Upper lobe of right lung (tissue), 1 donor: ENCODE measurements at places on chromosomes 4 and X. TPM values are rescaled to one million over a fixed set of nuclear protein-coding genes. Genes with fewer than 3 reads are reported as not detected.

DNA sequence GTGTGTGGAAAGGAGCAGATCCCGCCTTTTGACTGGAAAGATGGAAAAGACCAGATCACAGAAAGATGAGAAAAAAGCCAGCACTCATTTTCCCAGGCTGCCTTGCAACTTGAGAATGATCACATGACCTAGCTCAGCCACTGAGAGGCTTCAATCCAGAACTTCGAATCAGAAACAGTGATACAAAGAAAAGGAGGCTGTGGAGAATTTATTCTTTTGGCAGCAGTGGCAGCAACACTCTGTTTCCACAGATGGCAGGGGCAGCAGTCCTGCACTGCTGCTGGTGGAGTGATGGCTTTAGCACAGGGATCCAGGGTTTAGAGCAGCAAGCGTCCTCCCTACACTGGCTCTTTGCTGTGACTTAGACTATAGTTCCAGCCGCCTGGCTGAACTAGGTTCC is 77.8 kb upstream of the SH3RF1 start:
- no peak overlapping the region for H3K27ac ChIP-seq
- H3K4me3 ChIP-seq = no peak overlapping the region
- H3K4me1 ChIP-seq = no peaks in the 10 kb centered on the region
- H3K27me3 ChIP-seq = no peaks in the 10 kb centered on the region

DNA sequence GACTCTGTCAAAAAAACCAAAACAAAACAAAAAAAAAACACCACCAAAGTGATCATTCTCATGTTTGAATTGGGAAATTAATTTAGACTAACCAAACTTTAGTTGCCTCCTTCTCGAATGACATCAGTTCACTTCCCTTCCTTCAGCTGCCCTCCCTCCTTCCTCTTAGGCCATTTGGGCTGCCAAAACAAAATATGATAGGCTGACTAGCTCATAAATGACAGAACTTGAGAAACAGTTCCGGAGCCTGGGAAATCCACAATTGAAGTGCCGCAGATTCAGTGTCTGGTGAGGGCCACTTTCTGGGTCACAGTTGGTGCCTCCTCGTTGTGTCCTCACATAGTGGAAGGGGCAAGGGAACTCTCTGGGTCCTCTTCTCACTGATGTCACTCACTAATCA is 16.1 kb upstream of the WAS start:
- H3K36me3 ChIP-seq = no peaks in the 10 kb centered on the region
- H3K27ac ChIP-seq = no peak overlapping the region
- H3K4me1 ChIP-seq = no peaks in the 10 kb centered on the region
- no peak for DNase-seq
- H3K27me3 ChIP-seq = no peaks in the 10 kb centered on the region

- H3K4me3 ChIP-seq = no peak overlapping the region
- no peaks in the 10 kb centered on the region for H3K4me1 ChIP-seq
- no peaks in the 10 kb centered on the region for H3K27me3 ChIP-seq
- DNase-seq = no peak
- H3K36me3 ChIP-seq = no peaks in the 10 kb centered on the region
- H3K27ac ChIP-seq = no peak overlapping the region
Measured at GRCh38 chrX:41308884-41309647, 24.9 kb upstream of the DDX3X start.

Gene CSAG3
- not detected for total RNA-seq

GRCh38 chr4:86586626-86587380 is 7.3 kb upstream of the PTPN13 start:
- no peak for DNase-seq
- no peaks in the 10 kb centered on the region for H3K36me3 ChIP-seq
- H3K27me3 ChIP-seq = no peaks in the 10 kb centered on the region
- H3K4me1 ChIP-seq = no peaks in the 10 kb centered on the region

DNA sequence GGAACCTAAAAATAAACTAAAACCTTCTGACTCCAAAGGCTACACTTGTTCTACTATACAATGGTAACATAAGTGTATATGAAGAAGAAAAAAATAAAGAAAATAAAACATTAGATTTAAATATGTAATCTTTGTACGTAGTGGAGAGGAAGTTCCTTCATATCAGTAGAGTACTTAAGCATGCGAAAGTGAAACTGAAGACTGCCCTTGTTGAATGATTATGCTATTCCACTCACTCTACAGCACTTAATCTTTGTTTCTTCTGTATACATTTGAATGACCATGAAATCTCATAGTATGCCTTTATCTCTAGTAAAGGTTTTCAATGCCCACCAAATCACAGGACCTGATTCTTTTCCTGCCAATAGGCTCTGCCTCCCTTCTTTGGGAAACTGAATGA is 78.9 kb downstream of the NDST3 start:
- no peaks in the 10 kb centered on the region for H3K4me1 ChIP-seq
- no peak for DNase-seq
- H3K36me3 ChIP-seq = no peaks in the 10 kb centered on the region
- H3K27me3 ChIP-seq = no peaks in the 10 kb centered on the region
- no peak overlapping the region for H3K27ac ChIP-seq

GRCh38 chr4:177485528-177485927 is 43.3 kb upstream of the AGA start:
- no peaks in the 10 kb centered on the region for H3K36me3 ChIP-seq
- H3K4me3 ChIP-seq = no peak overlapping the region
- H3K4me1 ChIP-seq = no peaks in the 10 kb centered on the region
- no peak for DNase-seq

DNA sequence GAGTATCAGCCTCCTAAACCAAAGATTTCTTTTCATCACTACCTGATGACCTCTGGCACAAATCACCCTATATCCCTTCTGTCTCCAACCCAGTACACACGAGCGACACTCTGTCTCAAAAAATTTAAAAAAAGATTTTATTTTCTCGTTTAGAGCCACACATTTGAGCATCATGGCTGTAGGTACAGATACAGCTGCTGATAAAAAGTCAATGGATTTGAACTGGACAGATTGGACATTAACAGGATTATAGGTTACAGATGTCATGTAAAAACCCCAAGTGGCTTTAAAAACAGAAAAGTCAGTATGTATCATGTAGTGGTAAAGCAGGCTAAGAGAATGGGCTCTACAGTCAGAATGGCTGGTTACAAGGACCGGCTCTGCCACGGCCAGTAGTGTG is 171.1 kb downstream of the SCFD2 start:
- H3K36me3 ChIP-seq = no peaks in the 10 kb centered on the region
- H3K27ac ChIP-seq = no peak overlapping the region
- no peak overlapping the region for H3K4me3 ChIP-seq
- no peak for DNase-seq
- H3K27me3 ChIP-seq = no peaks in the 10 kb centered on the region

GRCh38 chr4:172806841-172807240 is 361.8 kb upstream of the GALNT7 start:
- H3K27ac ChIP-seq = no peak overlapping the region
- no peaks in the 10 kb centered on the region for H3K27me3 ChIP-seq
- no peaks in the 10 kb centered on the region for H3K4me1 ChIP-seq
- H3K36me3 ChIP-seq = no peaks in the 10 kb centered on the region

DNA sequence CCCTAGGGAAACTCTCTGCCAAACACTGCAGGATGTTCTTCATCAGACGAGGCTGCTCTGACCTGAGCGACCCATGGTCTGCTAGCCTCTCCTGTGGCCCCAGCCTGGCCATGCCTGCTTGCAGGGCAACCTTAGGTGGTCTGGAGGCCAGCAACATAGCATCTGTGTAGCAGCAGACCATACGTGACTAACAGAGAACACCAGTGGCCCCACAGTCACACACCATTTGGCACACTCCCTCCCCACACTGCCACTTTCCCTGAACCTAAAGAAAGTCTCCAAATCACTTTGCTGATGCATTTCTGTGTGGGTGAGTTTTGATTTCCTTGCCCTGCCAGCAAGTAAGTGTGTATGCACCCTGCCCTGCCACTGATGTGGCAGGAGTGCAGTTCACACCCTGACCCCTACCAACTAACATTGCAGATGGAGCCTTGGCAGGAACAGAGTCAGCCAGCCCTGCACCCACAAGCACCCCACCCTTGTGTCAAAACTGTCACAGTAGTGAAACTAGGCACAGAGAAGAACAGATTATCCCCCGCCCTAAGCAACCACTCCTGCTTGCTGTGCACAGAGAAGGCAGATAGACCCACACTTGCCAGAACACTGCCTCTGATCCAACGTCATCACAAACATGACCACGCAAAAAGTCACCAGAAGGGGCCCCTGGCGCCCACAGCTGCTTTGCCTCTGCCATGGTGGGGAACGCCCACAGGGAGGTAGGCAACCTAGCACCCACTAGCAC is 249.1 kb downstream of the SPIN4 start:
- no peaks in the 10 kb centered on the region for H3K27me3 ChIP-seq
- no peaks in the 10 kb centered on the region for H3K4me1 ChIP-seq
- H3K36me3 ChIP-seq = no peaks in the 10 kb centered on the region
- no peak overlapping the region for H3K27ac ChIP-seq
- no peak overlapping the region for H3K4me3 ChIP-seq

GRCh38 chr4:38317041-38317674 is 346.8 kb upstream of the KLF3 start:
- H3K36me3 ChIP-seq = no peaks in the 10 kb centered on the region
- peaks cover 20% of the 10 kb centered on the region for H3K4me1 ChIP-seq
- H3K4me3 ChIP-seq = no peak overlapping the region
- H3K27ac ChIP-seq = no peak overlapping the region
- no peaks in the 10 kb centered on the region for H3K27me3 ChIP-seq

Gene HAND2
- not detected for total RNA-seq

Gene CLDN22
- not detected for total RNA-seq

DNA sequence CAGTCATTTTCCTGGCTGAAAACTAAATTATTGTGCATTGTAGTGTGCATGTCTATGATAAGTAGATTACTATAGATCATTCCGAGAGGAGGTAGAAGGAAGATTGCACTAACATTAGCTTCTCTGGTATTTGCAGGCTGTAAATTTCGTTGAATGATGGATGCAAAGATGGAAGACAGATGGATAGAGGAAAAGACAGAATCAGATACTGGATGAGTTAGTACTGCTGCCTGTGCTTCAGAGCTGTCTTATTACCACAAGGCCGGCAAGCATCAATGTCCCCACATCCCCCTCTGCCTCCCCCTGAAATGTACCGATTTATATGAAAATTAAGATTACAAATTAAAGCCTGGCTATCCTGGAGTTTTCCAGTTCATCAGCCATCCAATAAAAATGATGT is 17.7 kb downstream of the NAA11 start:
- H3K27me3 ChIP-seq = no peaks in the 10 kb centered on the region
- H3K4me3 ChIP-seq = no peak overlapping the region
- H3K4me1 ChIP-seq = no peaks in the 10 kb centered on the region
- no peak overlapping the region for H3K27ac ChIP-seq
- DNase-seq = no peak

GRCh38 chrX:11196476-11196875 is 85.3 kb downstream of the HCCS start:
- H3K4me1 ChIP-seq = no peaks in the 10 kb centered on the region
- no peak for DNase-seq
- no peaks in the 10 kb centered on the region for H3K27me3 ChIP-seq
- H3K27ac ChIP-seq = no peak overlapping the region
- H3K36me3 ChIP-seq = no peaks in the 10 kb centered on the region

GRCh38 chrX:48474127-48474526 is 1.9 kb upstream of the FTSJ1 start:
- H3K27me3 ChIP-seq = no peaks in the 10 kb centered on the region
- no peak for DNase-seq
- no peaks in the 10 kb centered on the region for H3K36me3 ChIP-seq
- H3K4me3 ChIP-seq = no peak overlapping the region
- no peaks in the 10 kb centered on the region for H3K4me1 ChIP-seq

DNA sequence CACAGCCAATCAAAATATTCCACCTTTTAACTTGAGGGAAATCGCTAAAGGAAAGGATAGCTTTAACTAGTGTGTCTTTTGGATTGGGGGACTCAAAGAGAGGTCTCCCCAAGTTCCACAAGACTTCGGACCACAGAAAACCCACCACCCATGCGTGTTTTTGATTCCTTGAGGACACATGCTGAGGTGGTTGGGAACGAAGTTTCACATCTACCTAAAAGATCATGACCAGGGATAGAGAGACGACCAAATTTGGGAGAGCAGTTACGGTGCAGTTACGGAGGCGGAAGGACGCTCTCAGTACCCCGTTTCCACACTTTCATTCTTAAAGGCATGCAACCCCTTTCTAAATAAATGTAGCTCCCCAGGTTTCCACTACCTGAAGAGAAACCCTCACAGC is 1.1 kb downstream of the PCYT1B start:
- H3K36me3 ChIP-seq = no peaks in the 10 kb centered on the region
- DNase-seq = no peak
- H3K27ac ChIP-seq = no peak overlapping the region
- no peaks in the 10 kb centered on the region for H3K27me3 ChIP-seq

- no peaks in the 10 kb centered on the region for H3K27me3 ChIP-seq
- DNase-seq = no peak
- no peak overlapping the region for H3K27ac ChIP-seq
Measured at GRCh38 chrX:137118136-137118535, 84.3 kb upstream of the GPR101 start.

DNA sequence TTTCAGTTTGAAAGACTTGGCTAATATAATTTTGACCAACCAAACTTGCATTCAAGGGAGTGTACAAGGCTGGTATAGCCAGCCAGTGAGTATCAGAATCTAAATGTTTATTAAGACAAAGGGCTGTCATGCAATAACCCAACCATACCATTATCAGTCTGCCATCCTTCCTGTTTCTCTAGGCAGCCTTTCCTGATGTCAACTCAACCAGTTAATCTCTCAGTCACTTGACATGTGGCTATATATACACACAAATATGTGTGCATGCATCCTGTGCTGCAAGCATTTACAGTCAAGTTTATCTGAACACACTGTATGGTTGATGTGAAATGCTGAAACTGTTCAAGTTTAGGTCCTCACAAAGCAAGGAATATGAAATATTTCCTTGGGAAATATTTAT is 17.2 kb downstream of the BTK start:
- H3K4me3 ChIP-seq = no peak overlapping the region
- no peaks in the 10 kb centered on the region for H3K36me3 ChIP-seq
- no peak overlapping the region for H3K27ac ChIP-seq
- H3K27me3 ChIP-seq = no peaks in the 10 kb centered on the region

GRCh38 chrX:135112096-135112729 is 8.1 kb downstream of the ETDB start:
- H3K4me1 ChIP-seq = no peaks in the 10 kb centered on the region
- no peak overlapping the region for H3K27ac ChIP-seq
- H3K4me3 ChIP-seq = no peak overlapping the region
- no peaks in the 10 kb centered on the region for H3K36me3 ChIP-seq

- H3K36me3 ChIP-seq = peaks cover 20% of the 10 kb centered on the region
- no peak overlapping the region for H3K4me3 ChIP-seq
- no peak for DNase-seq
Measured at GRCh38 chr4:7759635-7760034, 180.0 kb downstream of the AFAP1 start.

GRCh38 chr4:173506597-173507211 is 23.3 kb downstream of the HAND2 start:
- no peaks in the 10 kb centered on the region for H3K36me3 ChIP-seq
- H3K27ac ChIP-seq = no peak overlapping the region
- H3K4me3 ChIP-seq = no peak overlapping the region

DNA sequence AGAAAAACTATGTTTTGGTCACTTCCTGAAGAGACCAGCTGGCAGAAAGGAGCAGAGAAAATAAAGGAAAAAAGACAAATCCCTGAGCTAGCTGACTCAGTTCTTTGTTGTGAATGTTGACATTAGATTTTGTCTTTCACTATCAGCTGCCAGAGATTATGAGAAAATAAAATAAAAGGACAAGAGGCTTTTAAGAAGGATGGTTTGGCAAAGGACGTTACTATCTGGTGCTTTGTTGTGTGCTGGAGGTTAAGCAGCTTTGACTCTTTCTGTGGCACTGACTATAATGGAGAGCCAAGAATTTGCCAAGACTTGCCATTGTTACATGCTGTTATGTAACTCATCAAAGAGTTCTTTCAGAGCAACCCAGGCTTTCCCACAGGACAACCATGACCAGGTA is 12.1 kb downstream of the ASB5 start:
- H3K4me1 ChIP-seq = no peaks in the 10 kb centered on the region
- no peaks in the 10 kb centered on the region for H3K36me3 ChIP-seq
- no peak for DNase-seq
- no peak overlapping the region for H3K4me3 ChIP-seq
